Mucosa of descending colon (tissue), 3 donors: ENCODE measurements at places on chromosomes 7 and 10. TPM values are rescaled to one million over a fixed set of nuclear protein-coding genes. Genes with fewer than 3 reads are reported as not detected.

DNA sequence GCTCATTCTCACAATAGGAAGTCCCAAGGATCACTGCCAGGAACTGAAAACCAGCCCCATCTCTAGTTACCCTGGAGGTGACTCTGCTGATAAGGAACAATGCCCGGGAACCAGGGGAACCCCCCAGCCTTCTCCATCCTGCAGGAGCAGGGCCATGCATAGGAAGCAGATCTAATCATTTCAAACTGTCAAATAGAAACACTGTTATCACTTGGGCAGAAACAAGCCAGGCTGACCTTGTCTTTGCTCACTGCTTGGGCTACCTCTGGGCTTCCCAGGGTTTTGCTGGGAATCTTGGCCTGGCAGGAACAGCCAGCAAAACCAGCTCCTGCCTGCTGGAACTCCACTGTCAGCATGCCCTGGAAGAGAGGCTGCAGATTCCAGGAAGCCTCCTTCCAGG lies 114.1 kb downstream of the RNF216 start:
- DNase-seq: no peak

GRCh38 chr7:40682696-40683095 lies 547.9 kb downstream of the SUGCT start:
- no peak for DNase-seq

The ITGB1 gene
- total RNA-seq: 268 TPM

DNA sequence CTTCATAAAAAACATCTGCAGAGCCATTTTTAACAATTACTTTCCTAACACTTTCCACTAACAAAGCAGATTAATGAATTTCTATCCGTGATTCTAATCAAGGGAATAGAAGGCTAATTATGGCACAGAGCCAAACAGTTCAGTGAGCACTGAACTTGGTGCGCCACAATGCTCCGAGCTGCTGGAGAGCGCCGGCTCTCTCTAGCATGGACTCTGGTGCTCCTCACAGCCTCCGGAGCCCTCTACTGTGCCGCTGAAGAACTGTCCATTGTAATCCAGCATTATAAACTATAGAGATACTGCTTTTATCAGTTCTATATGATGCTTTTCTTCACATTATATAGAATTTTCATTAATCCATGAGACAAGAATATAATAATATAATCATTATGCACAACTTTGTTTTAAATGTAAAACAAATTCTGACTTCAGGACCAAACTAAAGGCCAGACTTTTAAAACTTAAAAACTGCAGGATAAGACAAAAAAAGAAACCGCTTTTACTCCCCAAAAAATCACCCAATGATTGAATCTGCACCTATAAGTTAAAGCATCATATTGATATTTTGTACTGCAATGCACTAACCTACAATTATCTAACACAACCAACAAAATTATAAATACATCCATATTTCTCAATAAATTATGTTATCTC lies 123.6 kb downstream of the RNF32 start:
- peak; percentile 77 for DNase-seq

The GPR37 gene
- 1.2 TPM for total RNA-seq
